ENCODE measurements at places on chromosomes 11 and 22.

GRCh38 chr22:37680191-37680851 lies 4.9 kb downstream of the LGALS1 start:
- no peak for DNase-seq

DNA sequence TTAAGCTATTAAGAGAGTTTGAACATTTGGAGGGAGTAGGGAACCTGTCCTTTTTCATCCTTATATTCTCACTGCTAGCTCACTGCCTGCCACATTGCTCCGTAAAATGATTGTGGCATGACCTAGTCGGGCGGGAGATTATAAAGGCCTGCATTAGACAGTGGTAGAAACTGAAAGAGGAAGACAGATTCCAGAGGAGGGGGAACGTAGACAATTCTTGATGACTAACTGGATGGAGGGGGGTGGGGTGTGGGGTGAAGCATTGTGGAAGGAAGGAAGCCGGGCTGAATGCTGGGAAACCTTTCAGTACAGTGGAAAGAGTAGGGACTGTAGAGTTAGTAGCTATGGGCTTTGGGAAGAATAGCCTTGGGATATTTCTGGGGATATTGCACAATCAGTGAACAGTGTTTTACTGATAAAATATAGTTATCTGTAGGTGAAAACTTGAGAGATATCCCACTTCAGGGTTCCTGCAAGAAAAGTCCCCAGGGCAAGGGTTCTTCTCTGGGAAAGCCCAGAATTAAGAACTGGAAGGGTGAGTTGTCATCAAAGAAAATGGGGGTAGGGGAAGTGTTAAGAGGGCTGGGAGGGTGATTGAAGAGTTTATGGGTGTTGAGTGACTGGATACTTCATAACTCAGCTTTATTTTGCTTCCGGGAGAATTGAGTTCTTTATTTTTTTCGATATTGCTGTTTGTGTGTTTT lies 2.1 kb downstream of the MED15 start:
- DNase-seq = no peak

GRCh38 chr22:27370987-27371386 lies 430.6 kb downstream of the MN1 start:
- no peak for DNase-seq

- DNase-seq = no peak
Observed at GRCh38 chr11:19980388-19980787, 179.9 kb downstream of the DBX1 start.

- DNase-seq = no peak
Observed at GRCh38 chr22:17315310-17315709, 54.0 kb upstream of the CECR2 start.
